Neural crest cell (in vitro differentiated cells): ENCODE measurements at places on chromosomes 12 and 14.

DNA sequence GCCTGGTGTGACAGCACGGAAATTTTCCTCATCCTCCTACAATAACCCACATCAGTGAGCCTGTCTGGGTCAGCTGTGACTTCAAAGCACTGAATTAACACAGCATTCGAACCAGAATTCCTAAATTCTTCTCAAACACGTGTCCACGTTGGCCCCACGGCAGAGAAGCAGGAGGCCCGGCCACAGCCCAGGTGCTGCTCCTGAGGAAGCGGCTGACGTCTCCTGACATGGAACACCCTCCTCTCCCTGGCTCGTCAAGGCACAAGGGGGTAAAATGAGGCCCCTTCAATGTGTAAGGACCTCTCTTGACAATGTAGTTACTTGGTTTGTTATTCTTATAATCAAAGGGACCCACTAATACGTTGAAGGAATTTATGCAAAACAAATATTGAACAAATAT, 156.3 kb upstream of the GSC start:
- no peaks in the 10 kb centered on the region for H3K4me1 ChIP-seq
- no peaks in the 10 kb centered on the region for H3K27me3 ChIP-seq
- no peak for DNase-seq

DNA sequence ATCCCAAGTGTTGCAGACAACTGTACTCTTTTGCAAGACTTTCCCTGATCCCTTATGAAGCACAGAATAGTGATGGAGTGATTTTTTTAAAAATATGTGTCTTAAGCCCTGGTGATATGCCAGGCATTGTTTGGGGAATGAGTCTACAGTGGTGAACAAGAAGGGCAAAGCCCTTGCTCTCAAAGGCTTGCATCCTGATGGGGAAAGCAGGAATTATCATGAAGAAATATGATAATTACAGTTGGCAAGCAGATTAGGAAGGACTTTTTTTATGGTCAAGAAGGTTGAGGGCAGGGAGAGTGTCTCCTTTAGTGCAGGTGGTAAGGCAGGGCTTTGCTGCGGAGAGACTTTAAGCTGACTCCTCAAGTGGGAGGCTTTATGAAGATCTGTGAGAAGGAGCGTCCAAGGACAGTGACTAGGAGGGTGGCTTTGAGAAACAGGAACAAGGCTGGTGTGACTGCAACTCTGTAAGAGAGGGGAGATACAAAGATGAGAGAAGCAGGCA, 100.2 kb downstream of the SYNE2 start:
- H3K27ac ChIP-seq: no peak overlapping the region
- no peak for DNase-seq
- no peaks in the 10 kb centered on the region for H3K27me3 ChIP-seq

DNA sequence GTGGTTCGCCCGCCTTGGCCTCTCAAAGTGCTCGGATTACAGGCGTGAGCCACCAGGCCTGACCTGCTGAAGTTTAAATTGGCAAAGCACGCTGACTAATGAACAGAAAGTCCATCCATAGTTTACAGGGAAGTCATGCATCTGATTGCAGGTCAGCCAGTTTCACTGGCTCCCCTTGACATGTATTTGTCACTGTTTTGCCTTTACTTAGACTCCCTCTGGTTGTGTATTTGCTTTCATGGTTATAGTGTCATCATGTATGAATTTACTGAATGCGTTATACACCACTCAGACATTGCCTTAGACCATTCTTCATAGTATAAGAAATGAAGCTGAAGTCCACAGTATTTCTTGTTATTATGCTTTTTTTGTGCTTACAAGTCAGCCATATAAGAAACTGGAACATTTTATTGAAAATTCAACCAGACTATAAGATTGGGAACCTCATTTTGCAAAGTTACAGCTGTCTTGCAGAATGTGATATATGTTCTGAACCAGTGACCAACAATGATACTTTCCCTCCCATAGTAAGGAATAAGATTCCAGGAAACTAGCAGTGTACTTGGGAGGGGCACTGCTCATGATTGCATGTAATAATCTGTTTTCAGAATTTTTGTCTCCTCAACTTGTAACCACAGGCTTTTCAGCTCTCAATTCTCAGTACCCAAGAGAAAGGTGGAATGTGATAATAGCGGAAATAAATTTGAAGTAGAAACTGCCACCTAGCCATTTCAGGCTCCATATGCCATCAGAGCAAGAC, 51.9 kb upstream of the ATF7IP start:
- no peak overlapping the region for H3K4me3 ChIP-seq
- H3K27ac ChIP-seq: no peak overlapping the region
- no peaks in the 10 kb centered on the region for H3K36me3 ChIP-seq
- H3K4me1 ChIP-seq: no peaks in the 10 kb centered on the region
- no peaks in the 10 kb centered on the region for H3K27me3 ChIP-seq
- no peak for DNase-seq

- H3K4me1 ChIP-seq: peaks cover 7% of the 10 kb centered on the region
- no peak overlapping the region for H3K4me3 ChIP-seq
- no peaks in the 10 kb centered on the region for H3K36me3 ChIP-seq
Observed at GRCh38 chr12:43060742-43061141, 471.2 kb upstream of the PRICKLE1 start.
